ENCODE measurements at places on chromosomes 1 and 21.

DNA sequence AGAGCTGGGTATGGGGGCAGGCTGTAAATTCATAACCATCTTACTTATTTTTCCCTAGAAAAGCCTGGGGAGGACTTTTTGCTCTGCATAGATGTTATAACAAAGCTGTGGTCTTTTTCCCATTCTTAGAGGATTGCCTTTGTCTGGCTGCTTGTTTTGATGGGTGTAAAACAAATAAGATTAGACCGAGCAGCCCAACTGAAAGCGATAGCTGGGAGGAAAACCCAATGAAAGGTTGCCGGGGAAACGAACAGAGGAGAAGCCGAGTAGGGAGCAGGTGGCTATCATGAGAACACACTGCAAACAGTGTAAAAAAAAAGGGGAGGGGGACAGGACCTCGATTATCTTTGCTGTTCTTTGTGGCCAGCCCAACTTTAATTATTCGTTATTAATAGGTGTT lies 1.9 kb downstream of the ELAVL4 start:
- DNase-seq, result no peak

DNA sequence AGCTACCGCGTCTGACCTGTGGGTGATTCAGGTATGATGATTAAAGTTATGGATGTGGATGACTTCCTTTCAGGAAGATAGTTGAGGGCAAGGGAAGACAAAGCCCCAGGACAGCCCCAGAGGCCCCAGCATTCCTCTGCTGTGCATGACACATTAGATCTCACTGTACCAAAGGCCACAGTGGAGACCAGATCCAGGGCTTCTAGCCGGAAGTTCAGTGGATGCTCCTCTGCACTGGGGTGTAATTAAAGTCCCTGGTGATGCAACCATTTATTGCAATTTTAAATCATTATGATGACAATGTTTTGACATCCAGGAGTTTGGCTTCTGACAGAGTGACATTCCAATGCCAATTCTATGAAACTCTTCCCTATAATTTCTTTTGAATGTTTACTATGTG lies 5.0 kb downstream of the C4BPA start:
- no peak for DNase-seq

- peak; percentile 55 for DNase-seq
Observed at GRCh38 chr1:6447818-6448748, 17.9 kb downstream of the TNFRSF25 start.

DNA sequence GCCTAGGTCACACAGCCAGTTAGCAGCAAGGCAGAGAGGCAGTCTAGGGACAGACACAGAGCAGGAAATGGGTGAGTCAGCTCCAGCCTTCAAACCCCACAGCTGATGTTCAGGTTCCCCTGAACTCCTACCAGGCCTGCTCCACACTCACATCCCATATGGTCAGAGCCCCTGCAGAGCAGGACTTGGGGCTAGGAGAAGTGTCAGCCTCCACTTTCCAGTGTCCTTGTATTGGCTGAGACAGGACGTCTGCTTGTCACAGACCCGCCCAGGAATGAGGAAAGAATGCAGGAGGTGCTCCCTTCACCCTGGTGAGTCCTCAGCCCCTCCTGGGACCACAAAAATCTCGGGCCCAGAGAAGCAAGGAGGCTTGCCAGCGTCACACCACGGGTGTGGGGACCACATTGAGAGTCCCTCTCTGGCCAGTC lies 92.5 kb downstream of the LACTBL1 start:
- no peak for DNase-seq

DNA sequence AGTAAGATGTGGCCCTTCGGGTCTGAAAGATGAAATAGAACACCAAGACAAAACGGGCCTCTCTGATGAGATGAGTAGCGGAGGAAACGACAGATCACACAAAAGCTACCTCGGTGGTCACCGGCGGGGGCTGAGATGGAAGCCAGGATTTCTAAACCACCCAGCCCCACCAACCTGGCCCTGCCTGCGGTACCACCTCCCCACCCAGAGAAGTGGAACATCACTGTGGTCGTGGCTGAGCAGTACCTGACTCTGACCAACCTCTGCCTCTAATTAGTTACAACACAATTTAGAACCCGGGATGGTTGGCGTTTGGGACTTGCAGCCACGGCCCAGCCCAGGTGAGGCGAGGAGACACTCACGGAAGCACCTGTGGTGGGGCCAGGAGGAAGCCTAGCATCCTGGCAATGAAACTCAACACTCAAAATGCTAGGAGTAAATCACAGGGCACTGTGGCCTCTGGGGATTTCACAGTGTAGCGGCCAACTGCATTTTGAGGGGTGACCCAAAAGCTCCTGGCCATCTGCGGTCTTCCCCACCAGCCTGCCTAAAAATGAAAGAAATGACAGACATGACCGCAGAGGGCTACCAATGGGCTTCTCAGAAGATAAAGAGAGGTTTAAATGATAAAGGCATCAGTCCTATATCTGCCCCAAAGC lies 73.4 kb downstream of the ITPKB start:
- no peak for DNase-seq

DNA sequence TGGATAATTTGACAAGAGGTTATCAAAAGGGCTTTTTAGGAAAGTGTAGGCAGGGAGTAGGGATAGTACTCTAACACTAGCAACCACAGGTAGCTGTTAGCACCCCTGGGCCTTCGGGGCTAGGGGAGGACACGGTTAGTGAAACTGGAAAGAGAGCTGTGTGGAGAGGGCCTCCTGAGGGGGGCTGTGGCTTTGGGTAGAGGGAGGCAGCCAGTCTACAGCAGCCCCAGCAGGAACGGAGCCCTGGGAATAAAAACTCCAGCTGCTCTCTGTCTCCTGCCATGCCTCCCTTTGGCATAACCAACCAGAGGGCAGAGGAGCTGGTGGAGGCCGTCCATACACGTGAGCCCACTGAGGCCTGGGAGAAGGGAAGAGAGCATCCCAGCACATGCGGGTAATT lies 223.2 kb downstream of the FOXD2 start:
- no peak for DNase-seq
